ENCODE measurements at places on chromosomes 11 and 22.

DNA sequence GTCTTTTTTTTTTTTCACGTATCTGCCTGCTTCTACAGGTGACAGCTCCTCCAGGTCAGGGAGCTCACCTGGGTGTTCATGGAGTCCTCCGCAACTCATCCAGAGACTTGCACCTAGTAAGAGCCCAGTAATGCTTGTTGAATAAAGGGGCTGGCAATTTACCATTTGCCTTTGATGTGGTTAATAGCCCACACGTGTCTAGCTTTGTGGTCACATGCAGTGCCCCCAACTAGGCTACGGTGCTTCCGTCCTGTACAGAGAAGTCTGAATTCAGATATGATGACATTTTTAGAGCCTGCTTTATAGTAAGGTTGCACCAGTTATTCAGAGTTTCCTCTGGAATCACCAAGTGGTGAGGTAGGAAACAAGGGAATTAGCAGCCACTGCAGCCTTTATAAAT, 199.4 kb upstream of the MTMR2 start:
- no peak for DNase-seq

DNA sequence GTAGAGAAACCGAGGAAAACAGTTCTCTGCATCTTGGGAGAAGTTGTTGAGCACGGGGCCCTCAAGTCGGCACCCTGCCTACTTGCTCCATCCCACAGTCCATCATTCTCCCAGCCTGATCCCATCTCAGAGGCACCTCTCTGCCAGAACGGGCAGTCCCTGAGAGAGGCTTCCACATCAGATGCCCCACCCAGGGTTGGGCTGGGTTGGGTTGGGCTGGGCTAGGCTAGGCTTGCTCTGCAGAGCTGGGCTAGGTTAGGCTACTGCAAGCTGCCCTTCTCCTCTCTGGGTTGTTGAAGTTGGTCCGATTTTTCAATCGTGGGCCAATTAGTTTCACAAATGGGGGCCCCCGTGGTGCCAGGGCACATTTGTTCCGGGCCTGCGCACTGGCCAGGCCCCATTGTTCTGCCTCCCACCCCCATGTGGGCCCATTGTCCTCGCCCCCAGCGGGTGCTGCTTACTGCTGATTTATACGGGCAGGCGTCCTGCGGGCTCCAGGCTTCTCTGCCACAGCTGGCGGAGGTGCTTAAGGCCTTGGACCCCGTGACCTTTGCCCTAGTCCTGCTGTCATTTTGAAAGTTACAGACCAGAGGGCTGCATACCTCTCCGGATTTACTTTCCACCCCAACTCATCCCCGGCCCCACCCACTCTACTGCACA, 63.7 kb upstream of the NNMT start:
- no peak for DNase-seq

- DNase-seq: peak; percentile 64
Observed at GRCh38 chr11:110778343-110778742, 66.1 kb upstream of the ARHGAP20 start.

DNA sequence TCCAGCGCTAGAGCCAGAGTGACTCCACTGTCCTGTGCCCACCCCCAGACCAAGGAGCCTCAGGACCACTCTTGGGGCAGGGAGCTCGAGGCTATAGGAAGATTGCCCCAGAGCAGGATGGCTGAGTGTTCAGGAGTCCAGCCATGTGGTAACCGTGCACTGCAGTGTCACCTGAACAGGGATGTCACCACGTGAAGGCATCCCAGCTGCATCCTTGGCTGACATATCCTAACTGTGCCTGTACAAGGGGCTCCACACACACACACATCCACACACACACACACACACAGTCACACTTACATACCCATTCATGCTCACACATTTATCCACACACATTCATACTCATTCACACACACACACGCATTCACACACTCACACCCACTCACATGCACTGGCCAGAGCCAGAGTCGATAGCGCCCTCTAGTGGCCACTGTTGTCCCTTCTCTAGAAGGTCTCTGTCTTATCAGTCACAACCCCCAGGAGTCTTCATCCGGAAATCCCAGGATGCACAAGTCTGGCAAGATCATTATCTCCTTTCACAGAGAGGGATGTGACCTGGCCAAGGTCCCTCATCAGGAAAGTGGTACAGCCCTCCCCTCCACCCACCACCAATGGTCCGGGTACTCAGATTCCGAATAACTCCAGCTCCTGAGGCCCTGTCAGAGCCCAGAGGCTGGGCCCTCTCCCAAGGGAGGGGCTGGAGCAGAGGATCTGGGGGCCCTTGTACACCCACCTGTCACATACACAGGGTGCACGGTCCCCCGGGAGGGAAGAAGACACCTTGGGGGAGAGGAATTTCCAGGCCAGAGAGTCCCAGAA, 55.1 kb downstream of the IGLL5 start:
- peak; percentile 63 for DNase-seq

GRCh38 chr11:72039031-72039855, 40.5 kb downstream of the IL18BP start:
- peak; percentile 62 for DNase-seq

- peak; percentile 81 for DNase-seq
Observed at GRCh38 chr11:5624489-5625279, at the start of gene TRIM34. Gene TRIM34 (plus strand): TSS chr11:5625001. CDS start chr11:5632332, 7,331 bp downstream.

DNA sequence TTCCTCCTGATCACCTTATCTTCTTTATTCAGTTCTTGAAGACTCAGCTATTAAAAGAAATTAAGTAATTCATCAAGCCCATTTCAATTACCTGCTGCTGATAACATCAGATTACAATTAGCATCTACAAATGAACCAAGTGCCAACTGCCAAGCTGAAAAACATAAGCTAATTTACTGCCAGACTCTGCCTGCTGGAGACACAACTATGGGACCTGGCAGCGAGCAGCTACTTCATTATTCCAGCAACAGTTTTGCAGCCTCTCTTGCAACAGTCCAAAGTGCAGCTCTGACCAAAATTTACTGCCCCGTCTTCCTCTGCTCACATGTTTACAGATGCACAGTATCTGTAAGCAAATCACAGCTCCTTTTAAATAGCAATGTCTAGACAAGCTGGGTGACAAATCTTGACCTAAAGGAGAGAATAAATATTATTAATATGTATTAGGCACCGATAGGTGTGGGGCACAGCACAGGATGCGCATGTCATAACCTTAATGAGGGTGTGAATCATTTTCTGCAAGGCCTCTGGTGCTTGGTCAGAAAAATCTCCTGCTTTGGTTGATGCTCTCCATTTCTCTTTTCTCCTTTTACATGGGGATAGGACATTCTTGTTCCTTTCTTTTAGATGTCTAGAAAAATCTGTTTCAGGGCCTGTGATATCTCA, 232.2 kb upstream of the PITPNB start:
- no peak for DNase-seq

GRCh38 chr11:83979593-83979992, 693.4 kb upstream of the CCDC90B start:
- no peak for DNase-seq

DNA sequence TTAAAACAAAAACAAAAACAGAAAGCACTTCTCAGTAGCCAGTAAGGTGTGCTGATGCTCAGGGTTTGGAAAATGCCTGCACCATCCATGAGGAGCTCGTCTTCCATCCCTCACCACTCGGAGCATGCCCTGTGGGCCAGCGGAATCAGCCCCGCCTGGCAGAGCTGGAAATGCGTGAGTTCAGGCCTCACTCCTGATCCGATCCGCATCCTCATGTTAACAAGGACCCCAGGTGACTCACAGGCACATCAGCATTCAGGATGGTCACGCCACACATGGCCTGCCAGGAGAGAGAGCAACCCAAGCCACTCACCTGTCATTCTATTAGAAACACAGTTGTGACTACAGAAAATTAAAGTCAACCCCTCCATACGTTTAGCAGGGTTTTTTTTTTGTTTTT, 188.5 kb downstream of the MPPED1 start:
- DNase-seq: no peak

- DNase-seq: no peak
Observed at GRCh38 chr22:20245577-20246367, 22.3 kb downstream of the RTN4R start.

DNA sequence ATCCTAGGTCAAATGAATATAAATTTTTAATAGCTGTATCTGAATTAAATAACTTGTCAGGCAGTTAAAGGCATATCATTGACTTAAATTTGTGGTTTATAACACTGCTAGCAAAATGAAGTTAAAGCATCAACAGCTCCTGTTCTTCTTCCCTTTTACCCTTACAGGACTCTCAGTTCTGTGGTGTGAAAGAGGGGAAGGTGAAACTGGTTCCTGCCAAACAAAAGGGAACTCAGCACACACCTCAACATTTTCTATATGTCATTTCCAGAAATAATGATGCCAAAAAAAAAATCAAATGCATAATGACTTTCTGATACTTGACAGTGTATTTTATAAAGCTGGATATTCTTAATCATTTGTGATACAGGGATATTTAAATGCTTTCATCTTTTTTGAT, 21.2 kb downstream of the ARL14EP start:
- DNase-seq: no peak

GRCh38 chr11:83002522-83002921, 69.2 kb downstream of the RAB30 start:
- DNase-seq: no peak

GRCh38 chr11:120467627-120468026, 43.9 kb upstream of the GRIK4 start:
- peak; percentile 80 for DNase-seq

- DNase-seq: no peak
Observed at GRCh38 chr11:117669062-117669461, 128.0 kb downstream of the DSCAML1 start.

DNA sequence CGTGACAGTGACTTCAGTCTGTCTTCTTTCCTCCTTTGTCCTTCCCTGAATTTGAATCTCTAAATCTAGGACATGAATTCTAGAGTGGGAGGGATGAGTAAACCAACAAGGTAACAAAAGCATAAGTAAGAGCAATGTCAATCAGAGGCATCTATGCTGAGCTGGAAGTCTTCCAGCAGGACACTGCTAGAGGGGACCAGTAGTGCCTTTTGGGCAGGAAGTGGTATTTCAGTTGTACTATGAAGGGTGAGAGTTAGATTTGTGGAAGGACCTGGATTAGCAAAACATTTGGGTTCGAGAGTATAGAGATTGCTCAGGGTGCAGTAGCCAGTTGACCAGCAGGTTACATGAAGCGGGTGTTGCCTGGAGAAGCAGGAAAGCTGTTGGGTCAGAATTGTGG, 40.3 kb downstream of the MEI1 start:
- no peak for DNase-seq

GRCh38 chr11:118882491-118882890, 1.2 kb upstream of the CXCR5 start:
- DNase-seq: no peak

DNA sequence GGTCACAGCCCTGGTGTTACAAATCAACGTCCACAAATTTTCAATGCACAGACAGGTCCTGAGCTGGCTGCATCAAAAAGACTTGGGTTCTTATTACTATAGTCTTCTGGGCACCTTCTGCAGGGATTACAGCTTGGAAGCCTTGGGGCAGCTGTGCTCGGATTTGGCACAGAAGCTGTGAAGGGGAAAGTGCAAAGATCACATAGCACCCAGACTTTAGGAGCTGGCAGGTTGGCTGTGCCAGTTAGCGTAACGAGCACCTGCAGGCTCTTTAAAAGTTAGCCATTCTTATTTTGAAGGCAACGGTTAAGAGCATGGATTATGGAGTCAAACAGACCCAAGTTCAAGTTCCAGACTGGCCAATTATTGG, 100.4 kb downstream of the ARL14EP start:
- DNase-seq: no peak

DNA sequence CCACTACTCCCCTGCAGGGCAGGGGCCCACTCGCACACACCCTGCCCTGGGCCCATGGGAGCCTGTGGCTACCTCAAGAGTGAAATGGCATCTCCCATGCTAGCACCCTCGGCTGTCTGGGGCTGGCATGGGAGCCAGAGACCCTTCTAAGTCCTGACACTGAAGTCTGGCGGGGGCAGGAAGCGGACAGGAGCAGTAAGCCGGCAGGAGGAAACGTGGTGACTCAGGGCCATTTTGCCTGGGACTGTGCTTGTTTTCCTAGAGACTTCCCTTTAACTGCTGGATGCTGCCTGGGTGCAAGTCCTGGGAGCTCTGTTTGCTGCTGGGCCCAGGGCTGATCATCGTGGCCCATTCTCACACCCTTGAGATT, 16.8 kb downstream of the RELT start:
- DNase-seq: no peak

GRCh38 chr11:105448703-105449079, 161.2 kb upstream of the GRIA4 start:
- no peak for DNase-seq

DNA sequence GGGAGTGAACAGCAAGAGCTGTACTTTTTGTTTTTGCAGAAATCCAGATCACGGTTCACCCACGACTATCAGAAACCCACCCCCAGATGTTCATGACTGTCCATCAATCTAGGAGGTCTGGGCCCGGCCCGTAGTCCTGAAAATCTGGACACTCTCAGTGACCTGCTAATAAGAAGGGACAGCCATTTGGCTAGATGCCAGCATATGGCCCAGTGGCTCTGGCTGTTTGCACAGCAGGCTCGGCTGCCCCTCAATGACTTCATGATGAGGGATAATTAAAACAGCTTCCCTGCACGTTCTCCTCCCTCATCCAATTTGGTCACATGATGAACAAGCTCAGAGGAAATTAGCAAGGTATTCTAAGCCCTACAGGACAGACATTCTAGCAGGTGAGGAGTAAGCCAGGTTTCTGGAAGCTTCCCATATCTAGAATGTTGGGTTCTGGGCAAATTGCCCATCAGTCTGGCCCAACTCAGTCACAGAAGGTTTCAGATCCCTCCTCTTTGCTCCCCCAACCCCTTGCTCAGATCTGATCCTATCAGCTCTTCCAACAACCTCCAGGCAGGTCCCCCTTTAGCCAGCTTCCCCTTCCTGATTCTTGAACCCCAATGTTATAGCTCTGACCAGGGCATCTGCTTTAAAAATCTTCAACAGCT, 397.3 kb downstream of the SHANK2 start:
- no peak for DNase-seq

- DNase-seq: no peak
Observed at GRCh38 chr22:50573491-50574382, 4.5 kb downstream of the CPT1B start.

DNA sequence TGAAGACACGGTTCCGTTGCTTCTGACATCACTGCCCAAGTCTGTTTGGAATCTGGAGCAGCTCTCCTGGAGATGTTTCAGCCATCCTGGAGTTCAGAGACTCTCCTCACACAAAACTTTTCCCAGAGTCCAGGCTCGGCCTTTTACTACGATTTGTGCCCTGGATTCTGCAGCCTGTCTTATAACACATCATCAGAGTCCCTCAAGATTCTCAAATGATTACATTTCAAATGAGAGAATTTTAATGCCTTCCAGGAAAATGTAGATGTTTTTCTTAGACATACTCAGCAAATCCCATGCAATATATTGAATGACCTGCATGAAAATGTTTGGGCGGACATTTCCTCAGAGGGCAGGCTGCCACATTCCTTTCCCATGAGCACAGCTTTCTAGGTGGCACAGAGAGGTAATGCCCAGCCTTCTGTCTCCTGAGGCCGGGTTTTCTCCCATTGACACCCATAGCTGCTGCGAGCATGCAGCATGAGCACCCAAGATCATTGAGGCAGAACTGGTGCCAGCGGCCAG, 129.1 kb downstream of the SNX19 start:
- peak; percentile 69 for DNase-seq

GRCh38 chr11:27894552-27894951, 194.3 kb upstream of the BDNF start:
- DNase-seq: no peak

- no peak for DNase-seq
Observed at GRCh38 chr11:106787454-106787853, 230.8 kb downstream of the GUCY1A2 start.

- DNase-seq: no peak
Observed at GRCh38 chr11:19711911-19712280, 741 bp upstream of the NAV2 start.

Measured in EH (cell line).